ENCODE measurements at places on chromosomes 16 and 17.

- no peak for DNase-seq
Observed at GRCh38 chr16:30567160-30567990, 4.1 kb downstream of the ZNF688 start.

GRCh38 chr17:10125531-10126275 lies 72.7 kb downstream of the GAS7 start:
- DNase-seq: no peak

DNA sequence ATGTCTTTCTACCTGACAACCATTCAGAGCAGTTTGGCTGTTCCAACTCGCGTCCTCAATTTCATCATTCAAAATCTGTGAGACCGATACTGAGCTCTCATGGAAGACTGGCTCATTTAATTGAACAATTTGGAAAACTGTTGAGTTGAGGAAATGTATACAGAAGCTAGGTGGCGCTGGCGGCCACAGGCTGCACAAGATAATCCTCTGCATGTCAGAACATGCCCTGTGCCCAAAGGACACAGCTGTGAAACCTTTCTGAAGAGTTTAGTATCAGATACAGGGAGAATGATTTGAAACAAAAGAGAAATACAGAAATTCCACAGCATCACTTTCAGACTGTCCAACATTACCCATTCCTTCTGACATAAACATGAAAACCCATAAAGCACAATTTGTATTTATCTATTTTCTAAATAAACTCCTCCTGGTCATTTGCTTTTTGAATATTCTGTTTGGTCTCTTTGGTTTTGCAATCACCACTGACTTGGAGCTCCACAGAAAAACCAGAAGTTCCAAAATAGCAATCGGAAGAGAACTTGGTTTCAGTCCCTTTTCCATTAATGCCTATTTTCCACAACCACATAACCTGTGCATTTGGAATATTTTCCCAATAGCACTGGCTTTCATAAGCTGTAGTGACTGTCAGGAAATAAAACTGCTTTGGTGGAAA lies 192.8 kb downstream of the MAP2K6 start:
- peak; percentile 75 for DNase-seq

DNA sequence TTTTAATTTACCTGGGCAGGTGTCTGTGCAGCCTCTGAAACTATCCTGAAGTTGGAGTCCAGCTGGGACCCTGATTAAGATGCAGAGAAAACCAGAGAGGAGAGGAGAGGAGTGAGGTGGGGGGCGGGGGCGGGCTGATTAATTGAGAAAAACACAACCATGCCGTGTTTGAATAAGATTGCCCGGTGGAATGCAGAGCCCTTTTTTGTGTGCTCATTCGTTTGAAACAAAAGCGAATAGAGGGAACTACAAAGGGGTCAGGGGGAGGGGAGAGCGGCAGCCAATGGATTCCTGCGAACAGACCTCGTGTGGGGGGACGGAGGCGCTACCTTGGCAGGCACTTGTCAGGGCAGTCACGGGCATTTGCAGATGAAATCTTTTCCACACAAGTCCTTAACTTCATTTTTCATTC lies 355.8 kb downstream of the SOX9 start:
- no peak for DNase-seq
